Effector CD4-positive, alpha-beta T cell (primary cell): ENCODE measurements at places on chromosomes 7 and 10.

DNA sequence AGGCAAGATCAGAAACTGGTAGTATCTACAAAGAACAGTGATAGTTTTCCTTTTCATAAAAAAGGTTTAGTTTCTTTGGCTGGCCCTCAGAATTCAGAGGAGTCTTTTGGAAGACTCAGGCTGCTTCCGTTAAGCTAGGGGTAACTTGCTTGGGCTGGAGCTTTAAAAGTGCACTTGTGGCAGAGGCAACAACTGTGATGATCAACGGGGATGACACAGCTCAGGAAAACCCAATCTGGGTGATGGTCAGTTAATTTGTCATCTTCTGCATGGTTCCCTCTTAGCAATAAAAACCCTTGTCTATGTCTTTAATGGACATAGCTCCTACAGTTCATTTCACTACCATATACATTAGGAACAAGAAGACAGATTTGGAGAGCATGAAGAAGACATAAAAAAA lies 46.7 kb downstream of the SGMS1 start:
- DNase-seq = no peak

DNA sequence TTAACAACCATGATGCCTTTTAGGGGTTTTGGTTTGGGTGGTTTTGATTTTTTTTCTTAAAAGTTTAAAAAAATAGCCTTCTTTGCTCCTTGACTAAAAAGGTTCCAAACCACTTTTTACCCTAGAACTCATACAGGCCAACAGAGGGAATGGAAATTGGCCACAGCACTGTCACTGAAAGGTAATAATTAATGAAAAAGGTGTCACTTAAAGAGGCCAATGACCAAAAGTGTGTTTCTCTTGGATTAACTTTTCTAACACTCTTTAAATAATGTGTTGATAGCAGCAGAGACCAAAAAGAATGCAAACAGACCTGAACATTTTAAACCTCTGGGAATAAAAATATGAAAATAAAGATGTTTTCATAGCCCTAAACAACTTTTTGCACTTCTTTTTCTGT lies 221.1 kb upstream of the TCF7L2 start:
- DNase-seq = no peak

- DNase-seq = no peak
Observed at GRCh38 chr7:27389496-27389895, 146.9 kb downstream of the EVX1 start.

DNA sequence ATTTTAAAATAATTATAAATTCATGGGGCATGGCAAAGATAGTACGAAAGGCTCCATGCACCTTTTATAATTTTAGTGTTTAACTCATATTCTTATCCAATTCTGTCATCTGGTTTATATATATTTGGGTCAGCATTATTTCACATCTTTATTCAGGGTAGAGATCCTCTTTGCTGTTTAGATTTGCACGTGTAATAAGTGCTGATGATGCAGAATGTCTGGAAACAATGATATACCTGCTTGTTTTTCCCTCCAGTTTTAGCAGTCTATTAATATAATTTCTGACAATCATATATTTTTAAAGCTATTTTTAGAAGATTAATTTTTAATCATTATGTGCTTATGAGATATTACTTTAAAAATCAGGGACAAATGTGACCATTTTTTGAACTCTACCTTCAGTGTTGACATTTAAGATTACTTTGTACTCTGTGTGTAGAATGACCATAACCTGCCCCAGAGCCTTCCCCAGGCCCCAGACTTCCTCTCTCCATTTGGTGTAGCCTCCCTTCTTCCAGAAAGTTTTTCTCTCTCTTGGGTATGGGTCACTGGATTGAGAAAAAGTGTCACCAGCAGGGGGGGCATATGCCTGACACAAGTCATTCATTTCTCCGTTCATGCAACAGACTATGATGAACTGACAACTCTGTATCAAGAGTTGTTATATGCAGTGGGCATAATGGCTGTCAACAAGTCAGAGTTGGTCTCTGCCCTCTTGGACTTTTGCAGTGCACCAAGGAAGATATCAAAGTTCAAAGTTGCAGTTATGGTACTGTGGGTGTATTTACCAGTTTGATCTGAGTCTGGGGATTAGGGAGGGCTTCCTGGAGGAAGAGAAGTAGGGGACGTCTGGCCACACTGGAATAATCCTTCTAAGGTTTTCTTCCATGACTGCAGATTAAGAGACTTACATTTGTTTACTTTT lies 192.6 kb upstream of the CCDC6 start:
- DNase-seq = no peak

DNA sequence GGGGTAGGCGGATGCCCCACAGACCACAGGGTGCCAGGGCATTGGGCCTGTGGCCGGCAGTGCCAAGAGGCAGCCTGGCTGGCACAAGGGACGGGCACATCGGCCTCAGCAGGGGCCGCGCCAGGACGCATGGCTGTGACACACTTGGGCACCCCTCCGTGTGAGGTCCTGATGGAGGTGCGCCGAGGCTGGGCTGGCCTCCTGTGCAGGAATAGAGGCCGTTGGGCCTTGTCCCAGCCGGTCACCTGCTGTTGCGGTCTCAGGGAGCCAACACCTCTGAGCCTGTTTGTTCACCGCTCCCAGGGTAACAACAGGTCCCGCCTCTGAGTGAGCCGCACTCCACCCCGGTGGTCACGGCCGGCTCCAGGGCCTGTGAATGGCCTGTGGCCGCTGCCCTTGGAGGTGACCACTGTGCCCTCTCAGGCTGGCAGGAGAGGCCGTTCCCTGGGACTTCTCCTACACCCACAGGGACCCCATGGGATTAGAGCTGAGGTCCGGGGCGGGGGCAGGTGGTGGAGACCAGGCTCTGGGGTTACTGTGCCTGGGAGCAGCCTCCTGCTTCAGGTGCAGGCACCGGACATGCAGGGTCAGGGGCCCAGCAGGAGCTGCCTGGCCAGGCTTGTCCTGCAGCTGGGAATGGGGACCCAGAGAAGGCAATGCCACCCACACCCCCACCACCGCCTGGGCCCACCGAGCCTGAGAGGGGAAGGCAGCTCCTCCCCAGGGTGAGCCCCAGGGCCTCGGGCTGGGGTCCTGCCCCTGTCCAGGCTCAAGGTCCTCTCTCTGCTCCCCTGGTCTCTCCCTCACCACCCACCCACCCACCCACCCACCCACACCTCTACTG lies 12.0 kb downstream of the PWWP2B start:
- DNase-seq = no peak

DNA sequence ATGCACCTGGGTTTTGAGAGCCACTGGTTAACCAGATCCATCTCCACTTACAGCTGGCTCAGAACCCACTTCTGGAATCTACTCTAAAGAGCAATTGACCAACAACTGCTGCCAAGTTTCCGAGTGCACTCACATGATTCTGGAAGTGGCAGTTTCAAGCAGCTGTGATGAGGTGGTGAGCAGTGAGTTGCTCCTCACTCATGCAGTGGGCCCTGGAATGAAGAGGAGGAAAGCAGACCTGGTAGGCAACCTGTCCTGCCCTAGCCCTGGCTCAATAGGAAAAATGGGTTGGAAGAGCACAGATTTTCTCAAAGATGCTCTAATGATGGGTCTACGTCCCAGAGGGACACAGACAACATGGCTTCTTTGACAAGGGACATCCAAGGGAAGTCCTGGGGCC lies 70.7 kb upstream of the NPY start:
- no peak for DNase-seq

GRCh38 chr10:125515571-125515970 lies 167.4 kb downstream of the TEX36 start:
- DNase-seq = no peak

GRCh38 chr10:94416896-94417295 lies 14.6 kb downstream of the TBC1D12 start:
- DNase-seq = no peak

GRCh38 chr7:144729226-144729625 lies 106.6 kb downstream of the TPK1 start:
- no peak for DNase-seq

- no peak for DNase-seq
Observed at GRCh38 chr7:108045154-108045553, 42.2 kb upstream of the LAMB1 start.

DNA sequence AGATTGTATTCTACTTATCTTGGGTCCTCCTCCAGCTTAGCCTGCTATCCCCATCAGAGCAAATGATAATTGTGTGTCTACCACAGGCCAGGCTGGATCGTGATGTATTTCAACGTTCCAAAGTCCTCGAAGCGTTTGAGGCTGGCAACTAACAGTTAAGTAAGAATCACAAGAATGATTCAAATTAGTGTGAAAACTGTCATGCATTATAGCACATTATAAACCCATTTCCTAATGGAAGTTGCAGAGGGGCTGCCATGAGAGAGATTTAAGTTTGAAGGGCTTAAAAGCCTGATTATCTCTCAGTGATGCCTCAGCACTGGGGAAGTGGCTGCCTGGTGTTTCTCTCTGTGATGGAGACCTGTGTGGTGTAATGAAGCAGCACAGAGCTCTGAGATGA lies 119.1 kb downstream of the FRMD4A start:
- DNase-seq = no peak

- DNase-seq = no peak
Observed at GRCh38 chr10:13268841-13269240, 31.0 kb downstream of the PHYH start.

DNA sequence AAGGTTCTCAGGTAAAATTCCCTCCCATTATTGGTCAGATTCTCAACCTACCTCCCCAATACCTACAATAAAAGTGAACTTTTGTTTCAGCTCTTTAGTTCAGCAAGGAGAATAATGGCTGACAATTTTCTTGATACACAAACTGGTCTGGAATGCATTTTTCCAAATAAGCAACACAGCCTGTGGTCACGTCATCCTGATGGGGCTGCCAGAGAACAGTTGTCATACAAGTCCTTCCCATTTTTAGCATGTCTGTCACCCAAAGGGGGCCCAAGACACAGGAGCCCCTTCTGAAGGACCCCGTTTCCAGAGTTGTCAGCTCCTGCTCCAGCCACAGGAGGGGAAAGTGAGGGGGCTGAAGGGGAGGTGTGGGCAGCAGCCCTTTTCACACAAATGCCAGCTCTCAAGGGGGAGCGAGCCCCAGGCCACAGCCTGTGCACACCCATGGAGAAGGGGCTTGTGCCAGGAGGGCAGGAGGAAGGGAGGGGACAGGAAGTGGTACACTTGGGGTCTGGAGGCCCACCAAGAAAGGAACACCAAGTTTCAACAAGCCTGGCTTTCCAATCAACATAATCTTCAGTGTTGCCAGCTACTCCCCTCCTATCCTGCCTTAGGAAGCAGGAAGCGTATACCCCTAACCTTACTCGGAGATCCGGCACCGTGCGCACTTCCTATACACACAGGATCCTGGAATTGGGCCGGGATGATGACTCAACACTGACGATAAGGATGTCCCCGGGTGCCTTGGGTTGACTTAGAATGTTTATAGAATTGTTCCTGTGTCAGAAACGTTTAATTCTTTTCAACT lies 43.4 kb upstream of the PDLIM1 start:
- DNase-seq = no peak

DNA sequence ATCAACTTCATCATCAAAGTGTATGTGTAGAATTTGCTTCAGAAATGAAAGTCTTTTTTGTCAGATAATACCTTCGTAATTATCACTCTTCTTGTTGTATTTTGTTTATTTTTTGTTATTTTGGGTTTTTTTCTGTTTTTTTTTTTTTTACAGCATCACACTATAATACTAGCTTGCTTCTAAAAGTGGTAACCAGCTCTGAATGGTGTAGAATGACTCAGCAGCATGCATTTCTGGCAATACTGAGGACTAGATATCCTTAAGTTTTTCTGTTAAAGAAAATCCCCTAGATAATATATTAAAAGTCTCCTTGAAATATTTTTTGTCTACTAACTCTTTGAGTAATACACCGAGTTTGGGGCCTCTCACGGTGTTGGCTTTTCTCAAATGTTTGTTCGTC lies 109.1 kb downstream of the LMBR1 start:
- no peak for DNase-seq

DNA sequence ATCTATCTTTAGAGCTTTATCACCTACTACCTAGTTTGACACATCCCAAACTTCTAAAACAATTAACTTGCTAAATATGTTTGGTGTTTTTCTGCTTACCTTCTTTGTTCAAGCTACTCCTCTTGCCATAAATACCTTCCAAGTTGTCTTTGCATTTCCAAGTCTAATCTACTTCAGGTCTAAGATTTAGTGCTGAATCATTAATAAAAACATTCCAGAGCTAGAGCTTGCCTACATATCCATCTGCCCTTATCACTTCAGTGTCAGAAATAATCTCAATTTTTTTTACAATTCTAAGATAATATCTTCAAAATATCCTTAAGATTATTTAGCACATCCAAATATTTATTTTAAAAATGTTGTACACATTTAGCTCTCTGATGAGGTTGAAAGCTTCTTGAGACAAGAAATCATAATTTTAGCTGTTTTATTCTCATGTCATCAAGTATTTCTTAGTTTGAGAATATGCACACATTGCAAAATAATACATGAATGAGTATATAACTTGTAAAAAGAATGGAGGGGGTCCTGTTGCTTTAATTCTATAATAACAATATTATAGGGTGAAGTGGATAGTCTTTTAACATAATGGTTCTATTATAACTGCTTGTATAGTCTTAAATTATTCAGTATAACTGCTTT lies 466.3 kb downstream of the SEMA3D start:
- DNase-seq = no peak

GRCh38 chr10:34593930-34594329 lies 221.2 kb downstream of the PARD3 start:
- no peak for DNase-seq

DNA sequence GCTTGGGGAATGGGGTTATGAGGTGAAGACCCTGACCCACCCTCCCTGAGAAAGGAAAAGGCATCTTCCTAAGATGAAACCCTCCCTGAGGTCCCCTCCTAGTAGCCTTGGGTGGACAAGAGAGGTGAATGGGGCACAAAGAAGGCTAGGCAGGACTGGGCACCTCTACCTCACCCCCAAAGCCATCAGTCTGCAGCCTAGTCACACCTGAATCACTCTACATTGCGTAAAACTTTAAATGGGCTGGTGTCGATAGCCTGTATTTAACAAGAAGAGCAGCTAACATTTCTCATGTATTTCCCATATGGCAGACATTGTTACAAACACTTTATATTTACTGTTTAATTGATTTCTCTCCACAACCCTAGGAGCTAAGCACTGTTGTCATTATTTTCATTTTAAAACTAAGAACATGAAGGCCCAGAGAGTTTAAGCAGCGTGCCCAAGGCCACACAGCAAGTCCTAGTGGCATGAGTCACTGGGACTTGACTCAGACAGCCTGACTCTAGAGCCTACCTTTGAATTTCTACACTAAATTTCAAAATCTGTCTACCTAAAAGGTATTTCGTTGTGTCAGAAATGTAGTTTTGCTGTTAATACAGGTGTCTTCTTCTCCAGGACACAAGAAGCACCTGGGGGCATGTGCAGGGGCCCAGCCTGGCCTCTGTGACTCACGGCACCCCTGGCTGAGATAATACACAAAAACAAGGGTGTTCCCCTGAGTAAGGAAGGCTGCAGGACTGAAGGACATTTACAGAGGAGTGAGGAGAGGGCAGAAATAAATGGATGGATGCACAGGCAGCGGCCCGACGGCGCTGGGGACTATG lies 3.4 kb downstream of the AOC1 start:
- DNase-seq = no peak
